ENCODE measurements at places on chromosomes 7 and 10. TPM values are rescaled to one million over a fixed set of nuclear protein-coding genes. Genes with fewer than 3 reads are reported as not detected.

DNA sequence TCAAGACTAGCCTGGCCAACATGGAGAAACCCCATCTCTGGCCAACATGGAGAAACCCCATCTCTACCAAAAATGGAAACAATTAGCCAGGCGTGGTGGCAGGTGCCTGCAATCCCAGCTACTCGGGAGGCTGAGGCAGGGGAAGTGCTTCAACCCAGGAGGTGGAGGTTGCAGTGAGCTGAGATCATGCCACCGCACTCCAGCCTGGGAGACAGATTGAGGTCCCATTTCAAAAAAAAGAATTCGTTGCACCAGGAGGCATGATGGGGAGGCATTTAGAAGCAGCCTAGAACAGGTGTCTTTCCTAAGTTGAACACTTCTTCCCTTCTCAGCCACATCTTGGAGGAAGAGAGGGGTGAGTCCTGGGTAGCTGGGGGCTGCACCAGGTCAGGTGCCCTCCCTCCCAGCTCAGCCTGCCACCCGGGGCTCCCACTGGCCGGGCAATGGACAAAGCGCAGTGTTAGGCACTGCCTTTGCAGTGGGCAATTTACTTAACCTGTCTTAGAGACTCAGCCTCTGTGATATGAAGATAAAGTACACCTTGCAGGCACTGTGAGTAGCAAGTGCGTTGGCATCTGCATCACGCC is 726.8 kb downstream of the PARD3 start:
- no peak for DNase-seq

EBLN1 gene
- not detected for polyA plus RNA-seq

OPALIN gene
- polyA plus RNA-seq = not detected

DNA sequence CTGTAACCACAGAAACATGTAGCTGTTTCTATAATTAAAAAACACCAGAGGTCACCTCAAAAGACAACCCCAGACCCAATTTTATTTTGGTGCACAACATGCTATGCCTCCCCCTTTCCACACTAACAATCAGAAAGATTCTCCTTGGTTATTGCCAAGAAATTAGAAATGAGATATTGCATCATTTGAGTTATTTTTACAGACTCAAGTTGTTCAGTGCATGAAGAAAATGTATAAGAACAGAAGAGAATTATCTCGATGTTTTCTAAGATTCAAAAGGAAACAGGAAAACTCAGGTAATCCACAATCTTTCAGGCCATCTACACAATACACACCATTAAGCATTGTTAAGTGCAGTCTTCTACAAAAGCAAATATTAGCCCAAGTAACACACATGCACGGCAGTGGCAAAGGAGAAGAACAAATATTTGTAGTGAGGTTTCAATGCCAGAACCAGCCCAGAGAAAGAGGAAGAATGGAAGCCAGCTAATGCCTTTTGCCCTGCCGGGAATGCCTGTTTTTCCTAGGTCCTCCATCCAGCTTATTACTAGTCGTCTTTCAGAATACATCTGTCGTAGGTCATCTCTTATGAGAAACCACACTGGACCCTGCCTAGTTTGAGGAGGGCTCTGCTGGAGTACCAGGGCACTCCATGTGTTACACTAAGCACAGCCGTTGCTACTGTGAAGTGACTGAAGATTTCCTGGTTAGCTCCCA is 67.6 kb upstream of the C1GALT1 start:
- DNase-seq = no peak

DNA sequence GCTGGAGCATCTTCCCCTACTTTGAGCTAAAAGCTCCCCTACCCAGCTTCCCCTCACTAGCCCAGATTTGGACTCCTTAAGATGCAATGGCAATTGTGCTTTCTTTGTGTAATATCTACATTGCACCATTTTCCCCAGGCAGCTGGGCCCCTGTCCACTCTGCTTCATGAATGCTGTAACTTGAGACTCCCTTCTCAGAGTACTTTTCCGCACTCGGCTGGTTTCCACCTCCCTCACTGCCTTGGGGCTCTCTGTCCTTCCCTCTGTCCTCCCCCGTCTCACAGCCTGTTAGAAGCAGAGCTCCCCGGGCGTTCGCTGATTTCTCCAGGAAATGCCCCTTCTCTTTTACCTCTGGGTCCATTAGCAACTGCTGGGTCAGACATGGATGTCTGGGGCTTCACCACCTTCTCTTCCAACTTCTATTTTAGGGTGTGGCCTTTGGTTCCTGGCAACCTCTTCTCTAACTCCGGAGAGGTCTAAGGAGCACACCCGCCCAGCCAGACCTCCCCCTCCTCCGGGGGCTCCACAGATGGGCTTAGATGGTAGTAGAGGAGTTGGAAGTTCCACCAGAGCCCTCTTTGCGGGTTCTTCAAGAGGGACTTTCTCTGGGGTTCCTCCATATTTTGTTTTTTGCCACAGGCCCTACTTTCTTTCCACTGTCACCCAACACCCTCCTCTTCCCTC is 2.9 kb upstream of the TMEM72 start:
- no peak for DNase-seq

- no peak for DNase-seq
Measured at GRCh38 chr10:125827133-125827532, 3.8 kb downstream of the BCCIP start.

- DNase-seq = peak; percentile 69
Measured at GRCh38 chr7:4682621-4683042, 537 bp downstream of the FOXK1 start.

- no peak for DNase-seq
Measured at GRCh38 chr10:28873540-28873939, 196.2 kb downstream of the BAMBI start.

SEMA3D gene
- 4.0 TPM for polyA plus RNA-seq

- DNase-seq = no peak
Measured at GRCh38 chr7:83593921-83594475, 54.9 kb downstream of the SEMA3E start.

DNA sequence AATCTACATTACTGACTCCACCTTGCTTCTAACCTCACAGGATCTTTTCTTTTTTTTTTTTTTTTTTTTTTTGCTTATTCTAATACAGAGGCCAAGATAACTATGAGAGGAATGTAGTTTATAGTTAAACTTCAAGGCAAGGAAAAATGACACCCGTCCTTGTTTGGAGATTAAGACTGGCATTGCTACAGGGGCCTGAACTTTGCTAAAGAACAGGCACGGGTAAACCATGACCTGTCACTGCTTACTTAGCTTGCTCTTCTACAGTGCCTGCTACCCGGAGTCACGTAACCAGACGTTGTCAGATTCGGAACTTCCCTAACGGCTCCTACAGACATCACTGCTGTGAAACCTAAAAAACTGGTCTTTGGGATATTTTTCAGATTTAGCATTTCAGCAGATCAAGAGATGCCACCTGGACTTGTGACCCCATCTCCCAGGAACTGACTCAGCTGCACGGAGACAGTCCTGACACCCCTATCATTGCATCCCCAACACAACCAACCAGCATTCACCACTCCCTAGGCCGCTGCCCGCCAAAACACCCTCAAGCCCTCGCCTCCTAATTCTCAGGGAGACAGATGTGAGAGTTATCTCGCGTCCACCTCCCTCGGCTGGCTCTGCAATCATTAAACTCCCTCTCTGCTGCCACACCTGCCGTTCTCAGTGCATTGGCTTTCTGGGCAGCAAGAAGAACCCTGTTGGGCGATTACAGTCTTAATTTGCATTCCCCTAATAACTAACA is 27.5 kb downstream of the MAD1L1 start:
- no peak for DNase-seq

DNA sequence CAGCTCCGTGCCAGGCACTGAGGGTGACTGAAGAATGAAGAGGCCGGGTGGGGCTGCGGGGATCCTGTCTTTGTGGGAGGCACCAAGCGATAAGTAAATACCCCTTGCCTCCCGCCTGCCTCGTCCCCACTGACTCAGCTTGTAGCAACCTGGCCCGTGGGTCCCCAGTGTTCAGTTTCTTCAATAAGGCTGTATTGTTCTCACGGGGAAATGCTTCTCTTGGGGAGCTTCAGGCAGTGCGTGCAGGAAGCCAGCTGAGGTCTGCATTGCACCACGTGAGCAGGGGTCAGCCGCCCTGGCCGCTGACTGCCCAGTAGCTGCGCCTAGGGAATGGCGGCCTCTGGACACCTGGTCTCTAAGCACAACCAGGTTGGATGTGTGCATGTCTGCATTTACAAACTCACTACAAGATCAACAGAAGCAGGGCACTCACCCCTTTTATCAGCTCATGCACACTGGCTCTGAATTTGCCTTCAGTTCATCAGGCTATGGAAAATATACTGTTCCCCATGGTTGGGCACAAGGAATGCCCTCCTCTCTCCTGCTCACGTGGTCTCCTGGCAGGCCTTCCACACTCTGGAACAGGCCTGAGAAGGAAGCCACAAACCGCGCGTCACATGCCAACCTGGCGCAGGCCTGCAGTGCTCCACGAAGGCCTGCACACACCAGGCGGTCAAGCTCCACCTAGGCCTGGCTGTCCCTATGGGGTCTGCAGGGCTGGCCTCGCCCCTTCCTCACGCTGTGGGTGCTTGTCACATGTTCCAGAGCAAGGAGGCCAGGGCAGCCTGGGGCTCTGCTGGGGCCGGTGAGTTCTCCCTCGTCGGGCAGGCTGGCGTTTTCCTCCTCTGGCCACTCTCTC is 135.7 kb upstream of the RNF32 start:
- DNase-seq = no peak

DNA sequence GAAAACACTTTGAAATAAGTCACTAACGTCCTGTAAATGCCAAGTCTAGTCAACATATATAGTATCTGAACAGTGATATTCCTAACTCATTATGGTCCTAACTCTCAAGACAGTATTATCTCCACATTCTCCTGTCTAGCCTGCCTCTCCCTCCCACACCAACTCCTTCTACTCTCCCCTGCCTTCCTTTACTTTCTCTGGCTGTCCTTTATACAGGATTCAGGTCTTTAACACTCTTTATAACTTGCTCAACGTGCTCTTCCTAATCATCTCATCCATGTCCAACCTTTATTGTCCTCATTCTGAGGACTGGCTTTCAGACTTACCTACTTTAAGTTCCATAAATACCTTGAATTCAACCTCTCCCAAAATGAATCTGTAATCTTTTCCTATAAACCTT is 42.5 kb downstream of the MTPN start:
- DNase-seq = no peak

DNA sequence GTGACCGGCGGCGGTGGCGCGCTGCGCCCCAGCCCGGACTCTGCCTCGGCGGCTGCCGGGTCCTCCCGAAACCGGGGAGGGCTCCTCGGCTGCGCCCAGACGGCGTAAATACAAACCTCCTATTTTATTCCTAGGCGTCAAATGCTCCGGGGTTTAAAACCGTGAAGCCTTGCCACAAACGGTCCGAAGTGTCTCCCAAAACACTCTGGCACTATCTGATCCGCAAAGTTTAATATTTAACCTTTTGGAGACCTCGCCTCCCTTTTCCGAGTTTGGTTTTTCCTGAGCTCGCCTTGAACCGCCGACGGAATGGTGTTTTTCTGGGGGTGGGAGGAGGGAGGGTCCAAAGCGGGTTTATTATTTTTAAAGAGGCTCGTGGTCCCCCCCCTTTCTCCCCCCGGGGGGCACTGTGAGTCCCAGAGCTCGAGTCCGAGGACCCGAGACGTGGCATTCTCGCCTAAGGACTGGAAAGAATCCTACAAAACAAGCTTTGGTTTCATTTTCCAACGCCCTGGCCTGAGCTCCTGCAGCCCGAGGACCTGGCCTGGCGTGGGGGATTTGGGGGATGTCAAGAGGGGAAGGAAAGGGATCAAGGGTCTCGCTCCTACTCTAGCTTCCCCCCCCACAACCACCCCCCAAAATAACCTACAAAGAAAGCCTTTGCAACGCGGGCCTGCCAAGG is 1.8 kb downstream of the TNRC18 start:
- DNase-seq = peak; percentile 85

- DNase-seq = no peak
Measured at GRCh38 chr7:81676105-81676811, 93.6 kb downstream of the HGF start.

RNF32 gene
- 1.8 TPM for polyA plus RNA-seq

- no peak for DNase-seq
Measured at GRCh38 chr7:38655833-38656774, 24.9 kb upstream of the AMPH start.

NPSR1 gene
- not detected for polyA plus RNA-seq

- no peak for DNase-seq
Measured at GRCh38 chr10:48771234-48771633, 86.6 kb downstream of the WDFY4 start.

DNA sequence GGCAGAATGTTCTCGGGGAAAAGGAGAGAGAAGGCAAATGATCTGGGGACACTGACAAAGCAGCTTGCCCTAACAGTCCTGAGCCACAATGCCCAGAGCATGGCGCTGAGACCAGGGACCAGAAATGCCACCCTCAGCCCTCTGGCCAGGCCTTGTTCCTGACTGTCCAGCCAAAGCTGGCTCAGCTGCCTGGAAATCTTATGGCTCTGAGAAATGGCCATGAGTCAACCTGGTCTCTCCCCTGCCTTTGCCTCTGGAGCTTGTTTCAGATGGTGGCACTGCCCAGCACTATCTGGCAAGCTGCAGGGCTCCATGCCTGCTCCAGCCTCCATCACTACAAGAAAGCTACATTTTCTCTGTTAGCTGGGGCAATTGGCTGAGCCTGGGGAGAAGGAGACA is 90.5 kb upstream of the PLXNA4 start:
- DNase-seq = peak; percentile 31

- peak; percentile 88 for DNase-seq
Measured at GRCh38 chr10:27743877-27744801, 1.5 kb downstream of the MKX start.

- no peak for DNase-seq
Measured at GRCh38 chr7:18760631-18761445, 265.3 kb downstream of the HDAC9 start.

GRCh38 chr10:90859321-90859751 is 1.5 kb upstream of the HTR7 start:
- DNase-seq = peak; percentile 86

DNA sequence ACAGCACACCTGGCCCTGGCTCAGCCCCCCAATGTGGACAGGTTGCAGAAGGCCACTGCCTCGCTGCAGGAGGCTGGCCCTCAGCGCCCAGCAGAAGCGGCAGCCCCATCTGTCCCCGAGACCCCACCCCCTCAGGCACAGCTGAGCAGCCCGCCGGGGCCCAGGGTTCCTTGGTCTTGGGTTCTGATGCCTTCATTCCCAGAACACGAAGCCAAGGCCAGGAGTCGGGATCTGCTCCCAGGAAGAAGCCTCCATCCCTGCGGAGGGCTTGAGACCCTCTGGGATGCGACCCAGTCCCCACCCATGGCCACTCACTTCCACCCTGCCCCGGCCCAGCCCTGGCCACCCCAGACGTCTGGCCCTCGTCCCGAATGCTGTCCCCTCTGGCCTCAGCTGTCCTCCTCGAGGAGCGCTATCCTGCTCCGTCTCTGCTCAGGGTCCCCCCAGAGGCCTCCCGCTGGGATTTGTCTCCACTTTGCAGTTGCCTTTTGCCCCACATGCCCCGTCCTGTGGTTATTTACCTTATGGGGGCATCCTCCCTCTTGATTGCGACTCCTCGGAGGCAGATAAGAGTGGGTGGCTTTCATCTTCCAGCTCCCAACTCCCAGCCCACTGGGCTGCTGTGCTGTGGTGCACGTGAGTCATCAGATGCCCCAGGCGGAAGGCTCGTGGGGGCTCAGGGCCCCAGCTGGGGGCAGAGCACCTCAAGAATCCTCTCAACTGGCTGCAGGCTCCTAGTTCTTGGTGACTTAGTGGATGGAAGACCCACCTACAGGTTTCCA is 97.5 kb downstream of the MKI67 start:
- peak; percentile 15 for DNase-seq
